Muscle of leg (tissue), 16 donors: ENCODE measurements at places on chromosomes 4 and X. TPM values are rescaled to one million over a fixed set of nuclear protein-coding genes. Genes with fewer than 3 reads are reported as not detected.

The NSD2 gene
- total RNA-seq: 43.2 TPM

DNA sequence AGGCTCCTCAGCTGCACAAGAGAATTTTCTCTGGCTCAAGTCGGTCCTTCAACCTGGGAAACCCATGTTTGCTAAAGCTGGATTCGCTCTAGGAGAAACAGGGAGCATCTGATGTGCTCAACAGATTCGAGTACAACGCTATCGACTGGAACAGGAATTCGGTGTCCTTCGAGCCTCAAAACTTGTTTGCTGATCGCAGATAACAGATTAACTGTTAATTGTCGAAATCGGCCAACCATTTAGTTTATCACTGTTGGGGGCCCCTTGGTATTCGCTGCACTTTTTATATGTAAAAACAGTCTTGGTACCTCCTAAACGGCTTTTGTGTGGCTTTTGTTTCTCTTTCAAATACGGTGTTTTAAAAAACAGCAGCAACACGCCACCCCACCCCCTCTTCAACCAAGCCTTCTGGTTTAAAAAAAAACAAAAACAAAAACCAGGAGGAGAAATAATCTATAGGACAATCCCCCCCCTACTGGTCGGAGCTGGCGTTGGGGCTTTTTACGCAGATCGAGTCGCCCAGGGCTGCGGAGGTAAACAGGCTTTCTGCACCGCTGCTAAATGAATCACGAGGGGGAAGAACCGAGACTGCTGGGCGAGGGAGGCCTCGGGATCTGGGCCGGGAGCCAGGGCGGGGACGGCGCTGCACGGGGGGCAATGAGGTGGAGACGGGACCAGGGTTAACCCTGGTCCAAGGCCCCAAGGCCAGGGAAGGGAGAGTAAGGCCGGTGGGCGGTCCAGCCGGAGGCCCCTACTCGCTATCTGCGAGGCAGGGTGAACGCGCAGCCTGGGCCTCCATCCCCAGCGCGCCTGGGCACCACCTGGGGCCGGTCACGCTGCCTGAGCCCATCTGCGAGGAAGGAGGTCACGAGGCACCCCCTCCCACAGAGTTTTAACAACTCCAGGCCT is 71.7 kb upstream of the BCOR start:
- no peak overlapping the region for H3K4me3 ChIP-seq
- peaks cover 95% of the 10 kb centered on the region for H3K27me3 ChIP-seq
- peak; percentile 86 for DNase-seq
- H3K4me1 ChIP-seq: peaks cover 61% of the 10 kb centered on the region
- H3K36me3 ChIP-seq: no peaks in the 10 kb centered on the region
- peak overlapping the region; percentile 47 for H3K27ac ChIP-seq

DNA sequence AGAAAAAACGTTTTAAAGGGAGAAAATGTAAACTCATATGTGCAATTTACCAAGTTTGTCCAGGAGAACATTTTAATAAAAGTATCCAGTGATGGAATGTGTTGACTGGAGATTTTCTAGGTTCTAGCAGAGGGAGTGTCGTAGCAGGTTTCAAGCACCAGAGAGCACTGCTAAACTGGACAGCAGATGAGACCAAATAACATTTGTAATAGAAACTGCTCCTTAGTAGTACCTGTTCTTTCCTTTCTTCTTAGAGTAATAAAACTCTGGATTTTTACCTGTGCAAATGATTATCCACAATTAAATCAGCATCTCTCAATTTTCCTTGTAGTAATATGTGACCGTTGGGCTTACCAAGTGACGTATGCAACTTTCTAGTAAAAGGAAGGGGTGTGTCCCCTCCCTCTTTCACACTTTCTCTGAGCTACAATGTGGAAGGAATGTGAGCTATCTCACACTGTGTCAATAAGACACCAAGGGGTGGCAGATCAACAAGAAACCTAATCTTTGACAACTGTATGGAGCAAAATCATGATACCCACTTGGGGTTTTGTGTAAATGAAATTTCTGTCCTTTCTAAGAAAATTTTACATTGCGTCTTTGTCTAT is 9.5 kb downstream of the HPGDS start:
- H3K4me1 ChIP-seq: peaks cover 3% of the 10 kb centered on the region
- DNase-seq: peak; percentile 59
- H3K4me3 ChIP-seq: no peak overlapping the region
- no peaks in the 10 kb centered on the region for H3K27me3 ChIP-seq

DNA sequence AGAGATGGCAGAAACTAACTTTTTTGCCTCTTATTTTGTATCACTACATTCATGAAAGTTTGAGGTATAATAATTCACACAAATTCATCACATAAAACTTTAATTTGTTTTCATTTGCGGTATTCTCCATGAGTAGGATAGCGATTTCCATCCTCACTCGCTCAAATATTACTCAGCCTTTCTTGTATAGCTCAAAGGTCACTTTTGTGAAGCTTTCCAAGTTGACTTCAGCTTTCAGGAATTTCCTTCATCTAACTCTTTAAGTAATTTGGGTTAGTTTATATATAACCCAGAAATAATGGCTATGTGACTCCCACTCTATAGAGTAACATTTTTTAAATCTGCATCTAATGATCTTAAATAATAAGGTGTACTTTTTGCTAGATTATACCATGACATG is 314.4 kb downstream of the IL1RAPL1 start:
- H3K4me1 ChIP-seq: no peaks in the 10 kb centered on the region
- DNase-seq: no peak
- H3K4me3 ChIP-seq: no peak overlapping the region
- H3K36me3 ChIP-seq: no peaks in the 10 kb centered on the region
- H3K27me3 ChIP-seq: peaks cover 2% of the 10 kb centered on the region
- H3K27ac ChIP-seq: no peak overlapping the region

The TRIML2 gene
- not detected for total RNA-seq

DNA sequence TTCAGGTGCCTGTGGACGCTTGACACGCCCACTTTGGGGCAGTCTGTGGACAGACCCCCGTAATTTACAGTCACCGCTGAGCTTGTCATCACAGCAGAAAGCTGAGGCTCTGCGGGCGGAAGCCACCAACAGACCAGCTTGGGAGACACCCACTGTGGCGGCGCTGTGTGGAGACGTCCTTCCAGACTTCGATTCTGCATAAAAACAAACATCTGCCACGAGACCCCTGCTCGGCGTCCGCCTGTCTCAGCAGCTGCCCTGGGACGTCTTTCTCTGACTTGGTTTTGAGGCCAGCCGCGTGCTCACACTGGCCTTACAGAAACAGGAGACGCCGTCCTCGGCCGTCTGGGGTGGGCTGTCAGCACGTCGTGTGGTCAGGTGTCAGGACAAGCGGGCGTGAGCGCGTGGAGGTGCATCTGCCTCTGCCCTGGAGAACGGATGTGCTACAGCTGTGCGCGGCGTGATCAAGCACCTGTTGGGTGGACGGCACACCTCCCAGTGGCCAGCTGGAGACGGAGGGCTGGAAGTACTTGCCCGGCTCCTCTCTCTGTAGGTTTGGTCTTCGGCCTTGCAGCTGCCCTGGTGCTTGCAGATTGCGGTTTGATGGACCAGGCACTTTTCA is 37.5 kb downstream of the PIGG start:
- no peaks in the 10 kb centered on the region for H3K27me3 ChIP-seq
- H3K27ac ChIP-seq: no peak overlapping the region
- peaks cover 55% of the 10 kb centered on the region for H3K36me3 ChIP-seq
- no peak overlapping the region for H3K4me3 ChIP-seq
- no peak for DNase-seq
- H3K4me1 ChIP-seq: no peaks in the 10 kb centered on the region
